Mucosa of descending colon (tissue), 3 donors: ENCODE measurements at places on chromosomes 12 and 14.

DNA sequence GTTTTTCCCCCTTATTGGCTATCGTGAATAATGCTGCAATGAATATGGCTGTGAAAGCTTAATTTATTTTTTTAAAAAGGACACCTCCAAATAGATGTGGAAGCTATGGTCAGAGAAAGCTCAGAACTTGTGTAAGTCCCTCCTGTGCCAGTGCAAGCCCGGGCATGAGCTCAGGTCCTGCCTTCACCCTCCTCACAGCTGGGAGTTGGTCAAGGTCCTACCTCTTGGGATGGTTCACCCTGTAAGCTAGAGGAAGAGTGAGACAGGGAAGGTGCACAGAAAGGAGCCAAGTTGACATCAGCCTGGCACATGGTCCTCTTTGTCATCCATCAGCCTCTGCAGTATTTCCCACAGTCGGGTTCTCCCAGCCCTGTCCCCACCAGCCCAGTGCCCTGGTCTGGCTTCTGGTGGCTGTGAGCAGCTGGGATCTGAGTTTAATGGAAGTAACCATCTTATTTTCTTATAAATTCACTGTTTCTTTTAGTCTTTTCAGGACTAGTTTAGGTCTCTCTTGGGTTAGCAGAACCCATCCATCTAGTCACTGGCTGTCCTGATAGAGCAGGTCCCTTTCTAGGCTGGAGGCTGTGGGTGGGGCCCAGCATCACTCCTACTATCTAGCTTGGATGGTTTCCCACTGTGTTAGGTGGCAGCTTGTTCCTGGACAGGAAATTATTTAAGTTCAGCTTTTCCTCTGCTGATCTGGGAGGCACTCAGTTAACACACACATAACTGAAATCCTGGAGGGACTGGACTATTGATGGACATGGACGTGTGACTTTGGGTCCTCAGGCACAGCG is 11.8 kb upstream of the PLEKHG3 start:
- no peak for DNase-seq

- no peak for DNase-seq
Observed at GRCh38 chr12:29176941-29177340, 27.9 kb downstream of the FAR2 start.

GRCh38 chr12:100017056-100017455 is 32.3 kb upstream of the ANKS1B start:
- DNase-seq: no peak

DNA sequence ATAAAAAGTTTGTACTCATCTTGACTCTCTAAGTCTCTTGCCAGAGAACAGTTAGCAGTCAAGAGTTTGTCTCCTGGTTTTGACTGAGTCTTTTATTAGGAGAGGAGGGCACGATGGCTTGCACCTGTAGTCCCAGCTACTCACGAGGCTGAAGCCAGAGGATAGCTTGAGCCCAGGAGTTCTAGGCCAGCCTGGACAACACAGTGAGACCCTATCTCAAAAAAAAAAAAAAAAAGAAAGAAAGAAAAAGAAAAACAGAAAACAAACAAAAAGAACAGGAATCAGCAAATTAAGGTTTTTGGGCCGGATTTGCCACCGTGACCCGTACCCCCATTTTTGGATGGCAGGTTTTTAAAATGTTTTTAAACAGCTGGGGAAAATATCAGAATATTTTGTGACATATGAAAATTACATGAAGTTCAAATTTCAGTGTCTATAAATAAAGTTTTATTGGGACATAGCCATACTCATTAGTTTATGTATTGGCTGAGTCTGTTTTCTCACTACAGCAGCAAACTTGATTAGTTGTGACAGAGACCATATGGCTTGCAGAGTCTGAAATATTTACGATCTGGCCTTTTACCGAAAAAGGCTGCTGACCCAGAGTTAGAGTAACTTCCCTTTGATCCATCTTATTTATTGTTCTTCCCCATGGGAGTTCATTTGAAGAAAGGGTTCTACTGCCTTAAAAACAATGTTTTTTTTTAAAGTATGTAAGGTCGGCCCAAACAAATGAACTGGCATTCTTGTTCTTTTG is 31.2 kb downstream of the VEZT start:
- no peak for DNase-seq

DNA sequence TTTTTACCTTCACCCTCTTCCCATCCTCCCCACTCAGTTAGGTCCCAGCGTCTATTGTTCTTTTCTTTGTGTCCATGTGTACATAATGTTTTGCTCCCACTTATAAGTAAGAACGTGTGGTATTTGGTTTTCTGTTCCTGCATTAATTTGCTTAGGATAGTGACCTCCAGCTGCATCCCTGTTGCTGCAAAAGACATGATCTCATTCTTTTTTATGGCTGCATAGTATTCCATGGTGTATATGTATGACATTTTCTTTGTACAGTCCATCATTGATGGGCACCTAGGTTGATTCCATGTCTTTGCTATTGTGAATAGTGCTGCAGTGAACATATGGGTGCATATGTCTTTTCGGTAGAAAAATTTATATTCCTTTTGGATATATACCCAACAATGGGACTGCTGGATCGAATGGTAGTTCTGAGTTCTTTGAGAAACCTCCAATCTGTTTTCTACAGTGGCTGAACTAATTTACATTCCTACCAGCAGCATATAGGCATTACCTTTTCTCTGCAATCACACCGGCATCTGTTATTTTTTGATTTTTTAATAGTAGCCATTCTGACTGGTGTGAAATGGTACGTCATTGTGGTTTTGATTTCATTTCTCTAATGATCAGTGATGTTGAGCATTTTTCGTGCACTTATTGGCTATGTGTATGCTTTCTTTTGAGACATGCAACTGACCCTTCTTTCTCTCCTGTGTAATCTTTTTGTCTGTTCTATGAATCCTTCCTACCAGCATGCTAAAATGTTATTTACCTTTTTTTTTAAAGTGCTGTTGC is 279.7 kb upstream of the AMIGO2 start:
- no peak for DNase-seq

GRCh38 chr14:35406506-35407305 is 2.2 kb upstream of the NFKBIA start:
- DNase-seq: no peak

GRCh38 chr12:117967512-117967911 is 1.3 kb downstream of the KSR2 start:
- DNase-seq: no peak

GRCh38 chr12:22788913-22789312 is 163.9 kb downstream of the ETNK1 start:
- DNase-seq: no peak

- no peak for DNase-seq
Observed at GRCh38 chr12:78886719-78887407, 22.3 kb downstream of the SYT1 start.

- DNase-seq: no peak
Observed at GRCh38 chr12:123356159-123356670, 8.4 kb downstream of the SBNO1 start.

GRCh38 chr12:113448873-113449272 is 22.8 kb downstream of the LHX5 start:
- DNase-seq: no peak
